ENCODE measurements at places on chromosomes 16 and 17.
A peak's percentile ranks its signal among the peaks of the same experiment; 100 is the strongest.

DNA sequence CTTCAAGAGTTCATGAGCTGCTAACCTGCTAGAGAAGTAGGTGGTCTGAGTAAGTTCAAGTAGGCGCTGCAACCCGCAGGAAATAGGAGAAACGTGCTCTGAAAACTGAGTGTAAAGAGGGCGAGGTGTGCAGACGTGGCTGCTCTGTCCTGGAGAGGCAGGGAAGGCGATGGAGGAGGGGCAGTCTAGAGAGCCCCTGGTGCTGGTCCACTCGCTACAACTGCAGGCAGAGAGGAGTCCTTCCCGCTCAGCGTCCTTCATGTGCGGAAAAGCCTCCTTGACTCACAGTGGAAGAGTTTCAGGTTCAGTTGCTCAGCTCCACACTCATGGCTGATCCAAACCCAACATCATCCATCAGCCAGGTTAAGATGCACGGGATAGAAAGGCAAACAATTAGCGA lies 12.1 kb downstream of the ABCA3 start:
- no peak for DNase-seq

GRCh38 chr17:44355642-44356099 lies 8.0 kb downstream of the FAM171A2 start:
- no peak for DNase-seq

GRCh38 chr16:51222016-51222415 lies 70.9 kb upstream of the SALL1 start:
- no peak for DNase-seq

- DNase-seq, result peak; percentile 29
Measured at GRCh38 chr17:65783845-65784334, 222.4 kb upstream of the AXIN2 start.

GRCh38 chr16:62966626-62967025 lies 930.4 kb upstream of the CDH8 start:
- DNase-seq, result no peak

DNA sequence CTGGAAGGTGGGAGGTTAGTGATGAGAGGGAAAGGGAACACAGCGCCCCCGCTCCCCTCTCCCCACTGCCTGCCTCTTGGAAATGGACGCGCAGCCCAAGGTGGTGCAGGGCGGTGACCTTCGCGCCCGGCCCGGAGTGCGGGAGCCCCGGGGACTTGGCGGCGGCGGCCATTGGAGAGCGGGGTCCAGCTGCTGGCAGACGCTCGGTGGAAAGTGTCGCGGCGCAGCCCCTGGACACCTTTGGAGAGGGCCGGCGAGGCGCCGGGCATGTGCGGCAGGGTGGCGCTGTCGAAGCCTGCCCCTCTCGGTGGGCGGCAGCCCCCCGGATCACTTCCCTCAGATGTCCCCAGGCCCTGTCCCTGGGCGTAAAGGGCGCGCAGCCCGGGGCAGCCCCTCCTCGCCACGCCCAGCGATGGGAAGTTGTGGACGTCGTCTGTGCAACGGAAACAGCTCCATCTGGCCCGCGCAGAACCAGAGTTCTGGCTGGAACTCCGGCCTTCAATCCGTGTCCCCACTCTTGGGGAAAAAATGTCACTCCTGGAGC lies 16.7 kb downstream of the SALL1 start:
- DNase-seq, result no peak

- no peak for DNase-seq
Measured at GRCh38 chr17:9700136-9700535, 54.8 kb downstream of the USP43 start.

DNA sequence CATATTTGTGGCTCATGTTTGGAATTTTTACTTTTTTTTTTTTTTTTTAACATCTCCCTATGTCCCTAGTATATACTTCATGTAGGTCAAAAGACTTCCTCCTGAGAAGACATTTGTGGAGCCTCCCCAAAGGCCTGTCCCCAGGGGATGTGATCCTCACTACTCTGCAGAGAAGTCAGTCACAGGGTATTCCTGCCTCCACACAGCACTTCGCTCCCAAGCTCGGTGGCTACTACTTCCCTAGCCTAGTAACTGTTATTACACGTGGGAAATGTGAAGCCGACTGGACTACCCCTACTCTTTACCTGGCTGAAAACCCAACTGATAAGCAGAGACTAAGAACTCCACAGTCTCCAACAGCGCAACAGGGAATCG lies 116.8 kb downstream of the HIC1 start:
- DNase-seq, result no peak

DNA sequence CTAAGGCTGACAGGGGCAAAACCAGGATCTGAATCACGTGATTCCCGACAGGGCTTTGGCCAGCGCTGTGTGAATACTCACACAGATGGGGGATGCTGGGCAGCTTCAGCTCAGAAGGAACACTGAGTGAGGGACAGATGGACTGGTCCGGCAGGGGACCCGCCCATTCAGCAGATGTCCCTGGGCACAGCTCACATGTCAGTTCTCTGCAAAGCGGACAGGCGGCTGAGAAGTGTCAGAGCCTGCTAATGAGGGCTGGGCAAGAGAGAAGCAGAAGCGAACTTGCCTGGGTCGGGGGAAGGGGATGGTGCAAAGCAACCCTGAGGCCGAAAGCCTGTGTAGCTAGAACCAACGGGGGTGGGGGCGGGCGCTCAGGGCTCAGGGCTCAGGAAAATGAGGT lies 11.9 kb upstream of the GLIS2 start:
- DNase-seq, result no peak

DNA sequence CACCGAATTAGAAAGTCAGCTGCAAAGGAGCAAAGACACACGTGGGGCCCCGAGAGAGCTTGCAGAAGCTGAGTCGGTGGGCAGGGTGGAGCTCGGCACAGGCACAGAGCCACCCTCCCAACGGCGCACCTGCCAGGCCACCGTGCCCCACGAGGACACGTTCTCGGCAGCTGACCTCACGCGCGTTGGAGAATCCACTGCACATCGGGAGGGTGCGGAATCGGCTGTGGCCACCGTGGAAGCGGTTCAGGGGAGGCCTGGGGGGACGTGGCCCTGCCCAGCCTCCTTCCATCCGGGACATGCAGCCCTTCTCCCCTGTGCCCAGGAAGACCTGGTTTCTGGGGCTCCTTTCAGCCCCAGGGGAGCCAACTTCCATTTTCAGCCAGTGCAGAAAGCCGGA lies 20.9 kb upstream of the ZFPM1 start:
- no peak for DNase-seq

GRCh38 chr17:70071127-70071526 lies 3.9 kb upstream of the KCNJ16 start:
- DNase-seq, result no peak

GRCh38 chr16:83554096-83554495 lies 253.7 kb upstream of the HSBP1 start:
- no peak for DNase-seq

DNA sequence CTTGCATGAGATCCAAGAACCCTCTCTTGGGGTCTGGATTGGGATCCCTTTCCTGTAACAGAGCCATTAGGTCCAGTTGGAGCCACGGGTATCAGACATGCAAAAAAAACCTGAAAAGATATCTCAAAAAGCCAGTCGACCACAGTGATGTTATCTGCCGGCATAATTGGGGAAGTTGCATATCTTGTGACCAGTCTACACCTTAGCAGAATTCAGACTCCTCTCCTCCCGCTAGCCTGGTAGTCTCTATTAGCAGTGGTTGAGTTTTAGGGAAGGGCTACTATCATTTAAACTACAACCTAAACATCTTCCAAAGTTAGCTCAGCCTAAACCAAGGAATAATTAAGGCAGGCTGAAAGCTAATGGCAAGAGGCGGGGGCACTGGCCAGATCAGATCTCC lies 16.2 kb upstream of the PSMD7 start:
- DNase-seq, result no peak

DNA sequence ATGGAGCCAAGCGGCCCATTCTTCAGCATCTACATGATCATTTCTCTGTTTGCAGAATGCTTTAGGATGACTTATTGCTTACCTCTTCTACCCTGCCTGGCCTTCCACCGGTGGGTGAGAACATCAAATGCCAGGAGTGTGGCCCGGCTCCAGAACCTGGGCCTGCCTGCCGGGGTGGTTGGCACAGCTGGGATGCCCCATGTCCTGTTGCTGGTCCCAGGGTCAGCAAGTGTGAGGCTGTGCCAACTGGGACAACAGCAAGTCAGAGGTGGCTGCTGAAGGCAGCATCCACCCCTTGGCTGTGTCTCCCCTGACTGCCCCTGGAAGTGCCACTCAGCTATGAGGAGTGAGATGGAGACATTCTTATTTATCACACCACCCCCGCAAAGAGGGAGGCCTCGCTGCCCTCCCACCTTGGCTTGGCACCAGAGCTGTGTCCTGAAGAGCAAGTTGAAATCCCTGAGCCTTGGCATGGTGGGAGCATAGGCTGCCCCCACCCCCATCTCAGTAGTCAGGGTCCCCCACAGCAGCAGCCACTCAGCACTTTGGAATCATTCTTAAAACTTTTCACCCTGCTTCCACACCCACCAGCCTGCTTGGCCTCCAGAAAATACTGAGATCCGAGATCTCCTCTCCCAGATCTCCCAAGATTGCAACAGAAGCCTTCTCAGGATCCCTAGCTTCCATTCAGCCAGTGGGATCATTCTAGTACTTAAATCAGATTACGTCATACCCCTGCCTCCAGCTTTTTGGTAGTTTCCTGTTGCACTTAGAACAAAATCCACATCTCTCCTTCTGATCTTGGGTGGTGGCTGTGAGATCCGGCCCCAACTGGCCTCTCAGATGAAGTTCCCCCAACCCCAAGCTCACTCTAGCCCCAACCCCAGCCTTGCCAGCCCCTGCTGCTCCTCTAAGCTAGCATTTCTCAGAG lies 127.5 kb downstream of the SOCS1 start:
- no peak for DNase-seq

DNA sequence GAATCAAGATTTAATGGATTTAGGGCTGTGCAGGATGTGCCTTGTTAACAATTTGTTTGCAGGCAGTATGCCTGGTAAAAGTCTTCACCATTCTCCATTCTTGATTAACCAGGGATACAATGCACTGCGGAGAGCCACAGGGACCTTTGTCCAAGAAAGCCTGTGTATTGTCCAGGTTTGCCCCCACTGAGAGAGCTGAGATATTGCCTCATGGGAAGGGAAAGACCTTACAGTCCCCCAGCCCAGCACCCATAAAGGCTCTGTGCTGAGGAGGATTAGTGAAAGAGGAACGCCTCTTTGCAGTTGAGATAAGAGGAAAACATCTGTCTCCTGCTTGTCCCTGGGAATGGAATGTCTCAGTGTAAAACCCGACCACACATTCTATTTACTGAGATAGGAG lies 2169.6 kb downstream of the TP53TG3F start:
- no peak for DNase-seq

DNA sequence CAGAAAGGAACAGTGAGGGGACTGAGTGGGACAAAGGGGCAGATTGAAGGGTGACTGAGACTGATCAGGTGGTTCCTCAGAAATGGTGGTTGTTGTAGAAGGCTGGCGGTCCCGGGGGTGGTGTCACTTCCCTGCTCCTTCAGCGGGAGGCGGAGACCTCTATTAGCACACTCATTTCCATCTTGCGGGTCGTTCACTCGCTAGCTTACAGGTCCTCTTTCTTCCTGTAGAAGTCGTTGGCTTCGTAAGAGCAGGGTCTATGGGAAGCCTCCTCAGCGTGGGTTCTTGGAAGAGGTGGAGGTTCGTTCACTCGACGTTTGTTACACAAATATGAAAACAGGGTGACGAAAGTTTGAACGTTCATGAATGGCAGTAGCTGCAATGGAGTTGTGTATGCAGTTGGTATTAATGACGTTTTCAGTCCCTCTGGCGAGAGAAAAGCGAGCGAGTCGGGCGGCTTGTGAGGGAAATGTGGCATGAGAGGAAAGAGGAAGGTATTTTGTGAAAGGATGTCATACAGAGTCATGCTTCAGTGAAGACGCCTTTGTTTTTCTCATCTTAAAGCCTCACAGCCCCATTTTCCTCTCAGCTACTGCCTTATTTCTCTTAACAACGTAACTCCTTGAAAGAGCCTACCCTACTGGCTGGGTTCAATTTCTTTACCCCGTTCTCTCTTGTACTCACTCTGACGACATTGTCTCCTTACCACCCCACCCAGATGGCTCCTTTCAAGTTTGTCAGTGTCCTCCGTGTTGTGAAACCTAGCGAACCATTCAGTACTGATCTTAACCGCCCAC lies 667 bp downstream of the EFCAB13 start:
- no peak for DNase-seq

- no peak for DNase-seq
Measured at GRCh38 chr17:21167303-21167702, 40.5 kb downstream of the DHRS7B start.

GRCh38 chr17:62725791-62726249 lies 82.3 kb downstream of the MARCHF10 start:
- no peak for DNase-seq

DNA sequence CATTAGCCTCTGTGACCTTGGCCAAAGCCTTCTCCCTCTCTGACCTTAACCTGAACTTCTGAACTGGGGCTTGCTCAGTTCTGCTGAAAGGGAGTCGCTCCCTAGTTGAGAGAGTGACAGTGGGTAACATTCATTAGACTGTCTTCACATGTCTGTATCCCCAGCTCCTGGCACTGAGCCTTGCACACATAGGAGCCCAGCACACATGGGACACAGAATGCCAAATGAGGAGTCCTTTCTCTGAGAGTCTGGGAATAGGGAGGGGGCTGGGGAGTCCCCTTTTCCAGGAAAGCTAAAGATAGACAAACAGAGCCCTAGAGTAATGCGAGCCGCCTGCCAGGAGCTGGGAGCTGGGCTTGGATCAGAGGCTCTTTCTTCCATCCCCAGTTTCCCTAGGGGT lies 2.5 kb downstream of the TAC4 start:
- no peak for DNase-seq

- no peak for DNase-seq
Measured at GRCh38 chr16:25270577-25270976, 12.9 kb upstream of the ZKSCAN2 start.

DNA sequence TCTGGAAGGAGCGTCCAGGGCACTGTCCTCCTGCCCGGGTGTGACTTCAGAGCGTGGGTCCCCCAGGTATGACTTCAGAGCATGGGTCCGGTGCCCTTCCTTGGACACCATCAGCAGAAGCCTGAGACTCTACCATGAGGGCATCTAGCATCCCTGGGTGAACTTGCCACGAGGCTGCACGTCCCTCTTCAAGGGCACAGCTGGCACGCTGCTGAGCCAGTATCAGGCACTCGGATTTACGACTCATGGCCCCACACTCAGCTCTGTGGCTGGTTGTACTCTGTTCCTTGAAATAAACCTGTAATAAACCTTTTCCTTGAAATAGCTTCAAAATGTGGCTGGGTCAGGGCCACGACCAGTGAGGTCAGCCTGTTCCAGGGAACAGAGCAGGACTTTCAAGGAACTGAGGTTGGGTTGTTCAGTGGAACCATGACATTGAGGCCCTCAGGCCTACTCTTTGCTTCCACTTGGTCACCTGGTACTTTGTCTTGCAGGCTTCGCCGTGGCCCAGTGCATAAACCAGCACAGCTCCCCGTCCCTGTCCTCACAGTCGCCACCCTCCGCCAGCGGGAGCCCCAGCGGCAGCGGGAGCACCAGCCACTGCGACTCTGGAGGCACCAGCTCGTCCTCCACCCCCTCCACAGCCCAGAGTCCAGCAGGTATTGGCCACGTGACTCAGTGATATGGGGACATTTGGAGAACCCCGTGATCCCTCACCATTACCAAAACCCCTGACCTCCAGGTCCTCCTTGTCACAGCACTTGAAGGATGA lies 89.9 kb downstream of the SOCS1 start:
- DNase-seq, result no peak

GRCh38 chr16:8258523-8258922 lies 331.8 kb downstream of the TMEM114 start:
- no peak for DNase-seq
